ENCODE measurements at places on chromosomes 3 and 15.

DNA sequence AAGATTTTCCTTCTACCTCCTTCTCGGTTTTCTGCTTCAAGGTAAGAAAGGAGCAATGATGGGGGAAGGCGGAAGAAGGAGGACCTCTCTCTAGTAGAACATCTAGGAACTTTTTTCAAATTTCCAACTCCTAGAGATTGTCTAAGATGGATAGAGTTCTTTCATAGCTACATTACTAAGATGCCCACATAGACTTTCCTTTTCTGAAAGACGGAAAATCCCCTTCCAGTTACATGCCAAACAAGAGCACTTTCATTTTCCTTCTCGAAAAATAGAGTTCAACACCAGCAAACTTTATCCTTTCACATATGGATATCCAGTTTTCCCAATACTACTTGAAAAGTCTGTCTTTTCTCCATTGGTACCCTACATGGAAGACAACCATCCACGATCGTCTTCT is 692 bp downstream of the HTR3E start:
- no peak for DNase-seq

GRCh38 chr3:71499227-71499876 is 84.2 kb downstream of the FOXP1 start:
- no peak for DNase-seq

DNA sequence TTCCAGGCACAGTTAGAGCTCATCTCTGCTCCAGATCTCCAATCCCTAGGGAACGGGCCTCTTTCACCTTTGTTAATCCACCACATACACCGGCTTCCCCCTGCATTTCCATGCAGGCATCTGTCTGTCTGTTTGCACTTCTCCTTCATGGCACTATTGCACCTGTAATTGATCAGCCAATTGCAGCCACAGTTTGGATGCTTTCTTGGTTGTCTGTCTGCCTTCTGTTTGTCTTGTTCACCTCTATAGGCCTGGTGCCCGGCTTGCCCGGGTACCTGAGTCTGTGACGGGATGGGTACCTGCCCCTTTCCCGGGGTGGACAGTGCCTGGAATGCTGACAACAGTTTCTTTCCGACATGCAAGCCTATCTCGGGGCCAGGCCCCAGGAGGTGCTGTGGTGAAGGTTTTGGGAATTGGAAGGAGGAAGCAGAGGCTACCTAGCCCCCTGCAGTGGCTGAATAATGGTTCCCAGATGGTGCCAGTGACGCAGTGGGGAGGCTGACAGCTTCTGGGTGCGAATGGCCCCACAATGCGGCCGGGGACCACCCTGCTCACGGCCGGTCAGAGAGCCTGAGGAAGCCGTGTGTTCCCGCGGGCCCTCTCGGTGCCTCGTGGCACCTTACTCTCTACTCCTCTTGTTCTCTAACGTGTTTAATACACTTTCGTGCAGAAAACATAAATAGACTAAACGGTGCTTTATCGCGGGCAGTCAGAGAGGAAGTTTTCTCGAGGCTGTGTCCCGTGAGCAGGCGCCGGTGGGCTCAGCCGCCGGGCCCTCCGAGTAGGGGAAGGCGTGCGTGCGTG is 31.3 kb upstream of the RAB6B start:
- no peak for DNase-seq

GRCh38 chr3:150184426-150185071 is 213.9 kb upstream of the PFN2 start:
- DNase-seq = no peak

DNA sequence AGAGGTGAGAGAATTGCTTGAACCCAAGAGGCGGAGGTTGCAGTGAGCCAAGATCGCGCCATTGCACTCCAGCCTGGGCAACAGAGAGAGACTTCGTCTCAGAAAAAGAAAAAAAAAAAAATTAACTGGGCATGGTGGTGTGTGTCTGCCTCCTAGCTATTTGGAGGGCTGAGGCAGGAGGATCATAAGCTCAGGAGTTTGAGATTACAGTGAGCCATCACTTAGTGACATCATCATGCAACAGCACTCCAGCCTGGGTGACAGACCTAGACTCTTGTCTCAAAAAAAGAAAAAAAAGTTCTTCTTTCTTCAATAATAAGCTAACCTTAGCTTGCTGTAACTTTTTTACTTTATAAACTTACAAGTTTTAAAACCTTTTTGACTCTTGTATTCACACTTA is 99.8 kb downstream of the SLMAP start:
- DNase-seq = no peak

GRCh38 chr3:185353823-185354614 is 8.9 kb upstream of the MAP3K13 start:
- DNase-seq = peak; percentile 48

- no peak for DNase-seq
These were observed 48.3 kb downstream of the SERP1 start for GRCh38 chr3:150497956-150498355.

GRCh38 chr15:99762288-99762687 is 29.1 kb upstream of the LYSMD4 start:
- no peak for DNase-seq

DNA sequence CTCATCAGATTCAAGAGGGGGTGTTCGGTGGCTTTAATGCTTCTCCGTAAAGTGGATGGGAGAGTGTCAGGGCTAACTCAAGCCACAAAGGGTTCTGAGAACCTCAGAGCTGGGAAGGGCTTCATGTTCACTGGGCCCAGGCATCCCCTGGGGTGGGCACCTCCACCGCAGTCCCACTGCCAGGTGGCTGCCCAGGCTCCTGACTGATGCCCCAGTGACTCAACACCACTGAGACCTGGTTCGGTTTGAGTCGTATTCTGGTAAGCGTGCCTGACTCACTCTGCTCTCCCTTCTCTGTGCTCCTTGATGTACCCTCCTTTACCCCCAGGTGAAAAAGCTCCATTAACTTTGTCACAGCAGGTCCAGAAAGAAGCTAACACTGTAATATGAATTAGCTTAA is 304.6 kb downstream of the RPLP1 start:
- peak; percentile 50 for DNase-seq

DNA sequence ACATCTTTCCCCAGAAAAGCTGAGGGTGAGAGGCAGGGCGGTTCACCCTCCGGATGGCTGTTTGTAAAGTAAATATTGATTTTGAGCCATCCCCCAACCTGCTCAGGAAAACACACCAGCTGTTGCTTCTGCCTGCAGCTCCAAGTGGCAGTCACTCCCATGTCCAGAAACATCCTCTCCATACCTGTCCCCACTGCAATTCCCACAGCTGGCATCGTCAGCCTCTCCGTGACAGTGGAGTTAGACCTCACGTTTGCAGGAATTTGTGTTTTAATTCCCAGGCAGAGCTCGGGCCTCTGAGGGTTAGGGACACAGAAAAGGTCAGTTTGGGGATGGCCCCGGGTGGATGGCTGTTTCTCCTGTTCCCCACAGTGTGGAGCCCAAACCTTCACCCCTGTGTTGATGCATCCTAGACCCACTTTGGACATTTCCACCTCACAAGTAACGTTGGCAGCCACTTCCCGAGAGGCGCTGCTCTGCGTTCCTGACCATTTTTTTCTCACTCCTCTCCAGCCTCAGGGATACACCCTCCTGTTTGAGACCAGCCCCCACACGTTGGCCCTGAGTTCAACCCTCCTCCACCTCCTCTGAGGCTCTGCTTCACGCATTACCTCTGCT is 11.8 kb upstream of the FAM174B start:
- no peak for DNase-seq

DNA sequence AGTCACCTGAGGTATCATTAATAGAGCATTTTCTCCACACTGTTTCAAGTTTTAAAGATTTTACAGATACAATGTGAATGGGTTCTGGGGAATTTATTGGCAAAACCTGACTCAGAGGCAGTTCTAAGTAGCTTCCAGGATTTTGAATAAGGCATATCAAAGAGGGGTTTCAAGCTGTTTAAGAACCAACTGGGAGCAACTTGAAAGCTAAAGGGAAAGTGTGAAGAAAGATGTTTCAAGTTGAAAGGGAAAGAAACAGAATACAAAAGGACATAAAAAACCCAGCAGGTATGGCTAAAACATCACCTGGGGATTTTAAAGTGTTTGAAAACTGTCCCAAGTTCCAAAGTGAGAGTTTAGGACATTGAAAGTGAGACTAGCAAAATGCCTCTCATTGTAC is 17.8 kb upstream of the SERPINI2 start:
- no peak for DNase-seq

DNA sequence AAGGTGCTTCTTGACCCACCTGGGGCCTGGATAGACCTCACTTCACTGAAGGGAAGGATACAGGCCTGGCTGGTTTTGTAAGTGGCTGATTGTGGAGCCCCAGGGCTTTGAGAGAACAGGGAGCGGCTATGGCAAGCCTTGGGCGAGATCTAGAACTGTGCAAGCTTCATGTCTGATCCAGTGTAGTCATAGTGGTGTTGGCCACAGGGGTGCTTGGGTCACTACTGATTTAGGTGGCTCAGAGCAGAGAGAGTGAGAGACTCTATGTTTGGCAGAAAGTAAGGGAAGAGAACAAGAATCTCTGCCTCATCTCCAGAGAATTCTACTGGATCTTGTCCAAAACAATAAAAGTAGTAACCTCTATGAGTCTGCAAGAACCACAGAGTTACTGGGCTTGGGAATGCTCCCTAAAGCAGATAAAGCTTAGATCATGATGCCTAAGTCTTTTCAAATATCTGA is 394.2 kb upstream of the EPHA3 start:
- DNase-seq = no peak

GRCh38 chr3:113105966-113106660 is 105.2 kb upstream of the BOC start:
- no peak for DNase-seq

GRCh38 chr3:115836944-115837343 is 213.6 kb downstream of the GAP43 start:
- DNase-seq = no peak

DNA sequence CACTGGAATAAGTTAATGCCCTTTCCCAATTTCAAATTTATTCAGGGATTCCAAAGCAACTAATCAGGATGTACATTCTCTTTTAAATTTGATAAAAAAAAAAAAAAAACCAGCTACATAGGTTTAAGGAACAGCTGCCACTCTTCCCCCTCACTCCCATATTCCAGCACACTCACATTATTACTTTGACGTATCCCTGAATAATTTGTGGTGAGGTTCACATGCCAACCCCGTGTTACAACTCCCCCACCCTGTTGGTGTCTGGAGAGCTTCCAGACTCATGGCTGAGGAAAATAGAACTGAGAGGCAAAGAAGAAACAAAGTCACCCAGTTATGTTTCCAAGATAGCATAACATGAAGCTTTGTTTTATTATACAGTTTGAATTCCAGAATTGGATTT is 300.5 kb upstream of the MME start:
- no peak for DNase-seq

GRCh38 chr3:123367467-123368154 is 81.3 kb downstream of the ADCY5 start:
- DNase-seq = no peak

DNA sequence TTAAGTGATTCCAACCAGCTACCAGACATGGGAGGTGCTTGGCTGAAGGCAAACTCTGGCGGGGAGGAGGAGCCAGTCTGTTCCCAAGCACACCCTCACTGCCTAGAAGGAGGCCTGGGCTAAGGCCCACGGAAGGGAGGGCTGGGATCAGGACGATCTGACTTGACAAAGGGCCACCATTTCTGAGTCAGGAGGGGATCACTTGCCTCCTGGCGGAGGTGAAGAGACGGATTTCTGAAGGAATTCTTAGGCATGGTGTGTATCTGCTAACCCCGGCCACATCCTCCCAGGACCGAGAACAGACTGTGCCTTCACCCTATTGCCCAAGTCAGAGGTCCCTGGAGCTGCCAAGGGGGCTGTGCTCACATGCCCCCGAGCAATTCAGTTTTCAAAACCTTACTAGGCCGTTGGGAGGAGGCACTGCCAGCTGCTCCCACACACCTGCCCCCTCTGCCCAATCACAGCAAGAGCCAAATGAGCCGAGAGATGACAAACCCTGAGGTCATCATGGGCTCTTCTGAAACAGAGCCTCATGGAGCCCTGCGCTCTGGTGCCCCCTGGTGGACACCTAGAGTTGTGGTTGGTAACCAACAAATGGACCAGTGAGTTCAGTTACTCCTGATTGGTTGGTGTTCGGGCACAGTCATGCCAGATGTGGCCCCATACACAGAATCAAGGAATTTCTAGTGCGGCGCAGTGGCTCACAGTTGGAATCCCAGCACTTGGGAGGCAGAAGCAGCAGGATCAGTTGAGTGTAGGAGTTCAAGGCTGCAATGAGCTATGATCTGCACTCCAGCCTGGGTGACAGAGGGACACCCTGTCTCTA is 6.5 kb upstream of the TNK2 start:
- peak; percentile 97 for DNase-seq

DNA sequence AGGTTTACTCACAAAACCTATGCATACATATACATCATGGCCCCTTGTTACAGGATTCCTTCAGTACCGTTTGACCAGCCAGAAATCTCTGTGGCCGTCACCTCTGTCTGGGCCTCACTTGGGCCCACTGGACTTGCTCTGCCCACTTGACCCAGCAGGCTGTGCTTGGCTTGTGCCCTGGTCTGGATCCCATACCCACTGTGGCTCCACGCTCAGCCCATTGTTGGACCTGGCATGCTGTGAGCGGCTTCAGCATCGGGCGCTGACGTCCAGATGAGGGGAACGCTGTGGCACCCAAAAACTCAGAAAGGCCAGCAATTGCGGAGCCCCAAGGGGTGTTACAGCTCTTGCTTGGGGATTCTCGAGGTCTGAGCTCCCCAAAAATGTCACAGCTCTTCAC is 733.6 kb downstream of the PLOD2 start:
- DNase-seq = no peak

GRCh38 chr3:45426161-45426560 is 37.8 kb downstream of the LARS2 start:
- DNase-seq = no peak

DNA sequence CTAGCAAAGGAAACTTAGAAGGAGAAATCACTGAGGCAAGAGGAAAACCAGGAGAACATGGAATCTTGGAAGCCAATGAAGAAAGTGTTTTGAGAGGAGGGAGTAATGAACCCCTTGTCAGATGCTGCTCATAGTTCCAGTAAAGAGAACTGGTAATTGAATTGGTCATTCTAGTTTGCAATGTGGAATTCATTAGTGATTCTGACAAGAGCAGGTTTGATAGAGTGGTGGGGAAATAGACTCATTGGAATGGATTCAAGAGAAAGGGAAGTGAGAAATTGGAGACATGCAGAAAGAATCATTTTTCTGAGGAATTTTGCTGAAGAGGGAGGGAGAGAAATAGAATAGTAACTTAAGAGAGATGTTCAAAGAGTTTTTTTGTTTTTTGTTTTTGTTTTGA is 21.0 kb downstream of the GLCE start:
- no peak for DNase-seq

DNA sequence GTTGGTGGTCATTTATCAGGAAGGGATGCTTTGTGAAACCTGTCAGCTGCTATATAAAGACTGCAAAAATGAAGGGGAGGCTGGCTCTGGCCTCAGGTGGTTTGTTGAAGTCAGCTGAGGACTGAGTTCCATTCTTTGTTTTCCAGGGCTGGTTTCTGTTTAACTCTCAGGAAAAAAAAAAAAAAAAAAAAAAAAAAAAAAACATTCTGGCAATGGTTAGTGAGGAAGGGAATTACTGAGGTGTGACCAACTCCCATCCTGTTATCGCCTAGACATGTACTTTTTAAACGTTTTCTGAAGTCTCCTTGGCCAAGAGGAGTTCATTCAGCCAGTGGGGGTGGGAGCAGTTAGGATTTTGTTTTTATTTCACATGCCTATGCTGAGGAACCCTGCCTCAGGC is 316.3 kb downstream of the OXSM start:
- DNase-seq = no peak
